CD8-positive, alpha-beta memory T cell (primary cell): ENCODE measurements at places on chromosomes 2 and 18. TPM values are rescaled to one million over a fixed set of nuclear protein-coding genes. Genes with fewer than 3 reads are reported as not detected.

GRCh38 chr2:71730785-71731383, 277.5 kb downstream of the DYSF start:
- H3K4me1 ChIP-seq: no peaks in the 10 kb centered on the region
- H3K27me3 ChIP-seq: no peaks in the 10 kb centered on the region
- DNase-seq: no peak
- no peak overlapping the region for H3K4me3 ChIP-seq

The SPATS2L gene
- total RNA-seq: 21.8 TPM

- H3K4me1 ChIP-seq: peaks cover 19% of the 10 kb centered on the region
- no peak overlapping the region for H3K4me3 ChIP-seq
- H3K36me3 ChIP-seq: no peaks in the 10 kb centered on the region
- no peak for DNase-seq
Observed at GRCh38 chr2:181682795-181683517, 2.6 kb upstream of the NEUROD1 start.

DNA sequence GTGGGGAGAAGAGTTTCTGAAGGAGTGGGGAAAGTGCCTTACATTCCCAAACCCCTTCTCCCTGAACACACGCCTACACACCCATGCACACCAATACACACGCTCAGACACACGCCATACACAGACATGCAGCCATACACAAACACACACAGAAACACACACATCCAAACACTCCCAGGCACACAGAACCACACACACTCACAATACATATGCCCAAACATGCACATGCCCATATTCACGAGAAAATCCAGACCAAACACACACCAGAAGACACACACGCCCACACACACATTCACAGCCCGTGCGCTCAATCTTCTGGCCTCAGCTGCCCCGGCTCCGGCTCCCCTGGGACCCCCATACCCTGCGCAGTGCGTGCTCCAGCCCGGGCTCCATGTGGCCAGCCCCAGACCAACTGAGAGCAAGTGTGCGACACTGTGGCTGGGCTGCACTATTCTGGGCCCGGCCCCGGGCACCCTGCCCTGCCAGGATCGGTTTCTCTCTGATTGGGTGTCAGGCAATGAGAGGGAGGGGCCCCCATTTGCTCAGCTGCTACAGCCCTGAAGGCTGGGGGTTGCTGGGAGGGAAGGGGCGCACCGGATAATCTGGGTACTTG, at the start of gene PRKAG3:
Gene PRKAG3 (minus strand): TSS at position 426 of the 613 bp plus-strand sequence.
- H3K27ac ChIP-seq: no peak within 1 kb of the TSS
- DNase-seq: no peak
- H3K4me1 ChIP-seq: no peaks in the 10 kb centered on the region
- no peaks in the 10 kb centered on the region for H3K36me3 ChIP-seq

The PTPRN gene
- total RNA-seq: 0.11 TPM

DNA sequence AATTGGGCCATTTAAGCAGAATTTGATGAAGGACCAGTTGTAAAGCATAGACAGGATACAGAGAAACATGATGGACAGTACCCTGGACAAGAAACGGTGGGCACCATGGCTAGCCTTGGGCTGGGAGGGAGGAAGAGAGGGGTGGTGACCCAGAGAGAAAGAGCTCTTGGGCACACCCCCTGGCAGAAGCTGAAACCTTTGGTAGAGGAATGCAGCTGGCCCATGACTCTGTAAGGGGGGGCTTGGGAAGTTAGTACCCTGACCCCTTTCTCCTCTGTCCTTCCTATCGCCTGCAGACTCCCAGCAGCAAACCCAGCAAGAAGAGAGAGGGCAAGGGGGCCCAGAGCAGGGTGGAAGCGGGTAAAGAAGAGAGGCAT, 32.6 kb downstream of the MRPL44 start:
- H3K4me1 ChIP-seq: no peaks in the 10 kb centered on the region
- no peak overlapping the region for H3K4me3 ChIP-seq
- no peak for DNase-seq

GRCh38 chr18:6666012-6666685, 63.4 kb upstream of the ARHGAP28 start:
- no peak overlapping the region for H3K4me3 ChIP-seq
- H3K27ac ChIP-seq: no peak overlapping the region
- no peaks in the 10 kb centered on the region for H3K27me3 ChIP-seq
- no peaks in the 10 kb centered on the region for H3K36me3 ChIP-seq
- H3K4me1 ChIP-seq: no peaks in the 10 kb centered on the region

GRCh38 chr18:22325396-22325795, 92.3 kb downstream of the CTAGE1 start:
- H3K4me1 ChIP-seq: no peaks in the 10 kb centered on the region
- H3K4me3 ChIP-seq: no peak overlapping the region
- no peaks in the 10 kb centered on the region for H3K36me3 ChIP-seq
- no peak for DNase-seq
- H3K27me3 ChIP-seq: no peaks in the 10 kb centered on the region
